MV-4-11 (cell line): ENCODE measurements at places on chromosomes 3 and 15.

DNA sequence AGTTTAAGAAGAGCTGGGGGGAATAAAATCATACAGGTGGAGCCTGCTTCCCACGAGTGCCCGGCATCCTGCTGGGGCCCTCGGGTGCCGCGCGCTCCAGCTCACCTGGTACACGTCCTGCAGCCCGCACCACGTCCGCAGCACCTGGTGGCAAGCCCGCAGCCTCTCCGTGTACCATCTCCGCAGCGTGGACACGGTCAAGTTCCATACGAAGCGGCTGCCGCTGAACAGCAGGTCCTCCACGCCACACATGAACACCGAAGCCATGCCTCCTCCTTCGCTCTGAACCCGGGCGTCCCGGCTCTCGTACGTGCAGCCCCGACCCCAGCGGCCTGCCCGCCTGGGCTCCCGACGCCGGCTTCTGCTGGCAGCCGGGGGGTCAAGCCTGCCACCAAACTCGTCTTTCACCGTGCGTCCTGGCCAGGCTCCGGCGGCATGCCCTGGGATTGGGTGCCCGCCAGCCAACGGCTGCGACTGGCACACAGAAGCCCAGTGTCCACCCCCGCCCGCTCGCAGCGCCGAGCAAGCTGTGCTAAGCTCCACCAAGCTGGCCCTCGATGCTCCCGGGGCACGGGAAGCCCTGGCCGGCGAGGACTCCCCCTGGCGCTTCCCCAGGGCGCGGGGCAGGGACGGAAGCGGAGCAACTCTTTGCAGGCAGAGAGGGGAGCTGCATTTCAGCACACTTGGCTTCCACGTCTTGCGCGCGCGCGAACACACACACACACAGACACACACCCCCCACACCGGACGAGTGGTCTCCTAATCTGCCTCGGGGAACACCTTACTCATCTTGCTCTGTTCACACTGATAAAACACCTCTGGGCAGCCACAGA, at the start of gene FRMD4B:
Gene FRMD4B, minus strand, starts transcription at position 366 of the 833 bp plus-strand sequence. Its CDS starts 99 bp downstream, at position 267.
- no peak for DNase-seq

- peak; percentile 56 for DNase-seq
Measured at GRCh38 chr3:153291059-153291685, 129.1 kb downstream of the RAP2B start.

DNA sequence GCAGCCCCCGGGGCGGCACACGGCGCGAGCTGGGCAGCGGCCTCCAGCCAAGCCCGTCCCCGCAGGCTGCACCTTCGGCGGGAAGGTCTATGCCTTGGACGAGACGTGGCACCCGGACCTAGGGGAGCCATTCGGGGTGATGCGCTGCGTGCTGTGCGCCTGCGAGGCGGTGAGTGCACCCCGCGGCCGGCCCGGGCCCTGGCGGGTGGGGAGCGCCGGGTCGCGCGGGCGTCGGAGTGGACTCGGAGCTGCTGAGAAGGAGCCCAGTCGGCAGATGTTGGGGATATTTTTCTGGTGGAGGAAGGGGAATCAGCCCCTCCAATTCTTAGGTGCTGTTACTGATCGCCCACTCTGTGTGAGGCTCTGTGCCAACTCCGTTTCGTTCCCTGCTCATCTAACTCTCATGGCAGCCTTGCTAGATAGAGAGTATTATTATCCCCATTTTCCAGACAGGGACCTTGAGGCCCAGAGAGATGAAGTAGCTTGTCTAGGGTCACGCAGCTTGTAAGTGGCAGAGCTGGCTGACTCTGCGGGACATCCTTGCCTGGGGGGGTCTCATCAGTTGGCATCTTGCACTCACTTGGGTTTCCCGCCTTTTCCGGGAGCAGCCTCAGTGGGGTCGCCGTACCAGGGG, 890 bp downstream of the CHRD start:
- DNase-seq: no peak

DNA sequence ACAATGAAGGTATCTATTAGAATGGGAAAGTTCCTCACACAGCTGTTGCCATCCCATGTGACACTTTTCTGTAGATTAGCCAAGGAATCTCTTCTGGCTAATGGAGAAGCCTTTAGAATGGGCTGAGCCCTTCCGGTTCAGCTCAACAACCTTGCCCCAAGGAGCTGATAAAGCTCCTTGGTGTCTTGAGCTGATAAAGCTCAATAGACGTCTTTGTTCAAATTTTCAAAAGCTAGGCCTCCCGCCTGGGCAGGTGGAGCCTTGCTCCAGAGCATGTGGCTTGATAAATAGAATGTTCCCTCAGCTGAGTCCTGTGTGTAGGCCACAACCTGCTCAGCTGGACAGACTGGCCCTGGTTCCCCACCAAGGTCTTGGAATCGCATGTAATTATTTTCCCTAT, 7.2 kb upstream of the BNIP2 start:
- no peak for DNase-seq
